H1 (cell line): ENCODE measurements at places on chromosomes 1 and 21.

- H3K36me3 ChIP-seq = no peaks in the 10 kb centered on the region
- H3K27me3 ChIP-seq = no peaks in the 10 kb centered on the region
- H3K27ac ChIP-seq = no peak overlapping the region
- H3K4me3 ChIP-seq = no peak overlapping the region
- no peak for DNase-seq
Measured at GRCh38 chr1:24481843-24482610, 20.6 kb upstream of the RCAN3 start.

DNA sequence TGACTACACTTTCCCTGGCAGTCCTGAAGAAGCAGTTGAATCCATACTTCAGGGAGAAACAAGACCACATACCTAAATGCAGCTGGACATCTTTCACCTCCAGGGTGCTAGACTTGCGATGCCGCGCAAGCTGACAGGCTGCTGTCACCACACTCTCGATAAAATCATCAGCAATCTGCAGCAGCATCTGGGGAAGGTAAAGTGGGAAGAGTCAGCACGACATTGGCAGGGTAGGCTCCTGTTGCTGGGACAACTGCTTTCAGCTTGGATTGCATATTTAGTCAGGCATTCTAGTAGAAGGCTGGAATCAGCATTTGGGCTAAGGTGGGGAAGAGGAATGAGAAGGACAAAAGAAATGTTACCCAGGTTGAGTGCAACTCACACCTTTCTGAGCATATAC lies 21.1 kb downstream of the RAB42 start:
- DNase-seq = no peak
- H3K27ac ChIP-seq = no peak overlapping the region
- peaks cover 5% of the 10 kb centered on the region for H3K36me3 ChIP-seq
- H3K27me3 ChIP-seq = no peaks in the 10 kb centered on the region

DNA sequence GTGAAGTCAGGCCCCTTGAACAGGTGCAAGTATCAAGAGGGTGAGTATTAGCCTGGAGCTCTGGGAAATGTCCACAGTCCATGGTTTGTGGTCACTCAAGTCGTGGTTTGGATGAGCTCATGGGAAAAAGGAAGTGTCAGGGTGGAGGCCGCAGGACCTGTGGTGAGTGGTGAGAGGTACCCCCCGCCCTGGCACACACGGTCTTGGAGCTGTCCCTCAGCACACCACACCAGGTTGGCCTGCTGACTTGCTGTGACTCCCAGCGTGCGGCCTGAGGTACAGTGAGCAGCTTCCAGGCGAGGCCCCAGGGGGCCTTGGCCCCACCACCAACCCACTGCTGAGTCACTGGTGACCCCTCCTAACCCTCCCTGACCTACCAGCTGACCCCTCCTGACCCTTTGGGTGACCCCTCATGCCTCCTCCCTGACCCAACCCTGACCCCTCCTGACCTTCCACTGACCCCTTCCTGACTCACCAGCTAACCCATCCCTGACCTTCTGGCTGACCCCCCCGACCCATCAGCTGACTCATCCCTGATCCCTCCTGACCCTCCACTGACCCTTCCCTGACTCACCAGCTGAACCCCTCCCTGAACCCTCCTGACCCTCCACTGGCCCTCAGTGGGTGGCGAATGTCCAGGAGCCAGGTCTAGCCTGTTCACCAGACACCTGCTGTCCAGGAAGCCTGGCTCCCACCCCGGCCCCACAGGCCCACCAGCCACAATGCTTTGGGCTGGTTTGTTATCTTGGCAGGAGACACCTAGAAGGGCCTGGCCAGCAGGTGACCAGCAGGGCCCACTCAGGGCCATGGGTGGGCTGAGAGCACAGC lies 34.8 kb upstream of the RNF187 start:
- peaks cover 15% of the 10 kb centered on the region for H3K27me3 ChIP-seq
- 0 out of 2 replicates have a peak, but pooled peaks cover 2% of the 10 kb centered on the region for H3K4me1 ChIP-seq
- no peaks in the 10 kb centered on the region for H3K36me3 ChIP-seq
- no peak overlapping the region for H3K4me3 ChIP-seq
- DNase-seq = no peak

GRCh38 chr1:67892476-67893125 lies 59.3 kb upstream of the GNG12 start:
- H3K27me3 ChIP-seq = no peaks in the 10 kb centered on the region
- peaks cover 12% of the 10 kb centered on the region for H3K4me1 ChIP-seq
- H3K36me3 ChIP-seq = no peaks in the 10 kb centered on the region
- H3K4me3 ChIP-seq = no peak overlapping the region

- no peak overlapping the region for H3K4me3 ChIP-seq
- peak; percentile 96 for DNase-seq
Measured at GRCh38 chr1:167059045-167059808, 30.9 kb downstream of the GPA33 start.

- H3K27ac ChIP-seq = no peak overlapping the region
- no peaks in the 10 kb centered on the region for H3K36me3 ChIP-seq
- no peak for DNase-seq
- H3K4me3 ChIP-seq = no peak overlapping the region
Measured at GRCh38 chr21:15743593-15743992, 13.8 kb downstream of the USP25 start.

GRCh38 chr1:113540335-113540734 lies 150.0 kb downstream of the MAGI3 start:
- no peak overlapping the region for H3K27ac ChIP-seq
- H3K36me3 ChIP-seq = no peaks in the 10 kb centered on the region
- no peak for DNase-seq

- H3K27ac ChIP-seq = no peak overlapping the region
- peaks cover 5% of the 10 kb centered on the region for H3K4me1 ChIP-seq
- no peaks in the 10 kb centered on the region for H3K36me3 ChIP-seq
- no peaks in the 10 kb centered on the region for H3K27me3 ChIP-seq
- no peak overlapping the region for H3K4me3 ChIP-seq
Measured at GRCh38 chr21:33042812-33043211, 17.1 kb downstream of the OLIG2 start.

- no peak for DNase-seq
- no peak overlapping the region for H3K27ac ChIP-seq
- H3K4me1 ChIP-seq = no peaks in the 10 kb centered on the region
- no peaks in the 10 kb centered on the region for H3K27me3 ChIP-seq
- H3K36me3 ChIP-seq = peaks cover 39% of the 10 kb centered on the region
Measured at GRCh38 chr1:64137412-64137803, 66.0 kb upstream of the UBE2U start.

- no peak overlapping the region for H3K27ac ChIP-seq
- no peaks in the 10 kb centered on the region for H3K36me3 ChIP-seq
- DNase-seq = no peak
Measured at GRCh38 chr1:55825461-55825860, 610.3 kb upstream of the USP24 start.

GRCh38 chr1:41917835-41918449 lies 780 bp downstream of the HIVEP3 start:
- H3K27me3 ChIP-seq = peaks cover 31% of the 10 kb centered on the region
- H3K27ac ChIP-seq = no peak overlapping the region
- DNase-seq = peak; percentile 73
- no peaks in the 10 kb centered on the region for H3K36me3 ChIP-seq

GRCh38 chr1:202665417-202665816 lies 44.8 kb downstream of the SYT2 start:
- no peak overlapping the region for H3K4me3 ChIP-seq
- no peaks in the 10 kb centered on the region for H3K4me1 ChIP-seq
- H3K27me3 ChIP-seq = no peaks in the 10 kb centered on the region

DNA sequence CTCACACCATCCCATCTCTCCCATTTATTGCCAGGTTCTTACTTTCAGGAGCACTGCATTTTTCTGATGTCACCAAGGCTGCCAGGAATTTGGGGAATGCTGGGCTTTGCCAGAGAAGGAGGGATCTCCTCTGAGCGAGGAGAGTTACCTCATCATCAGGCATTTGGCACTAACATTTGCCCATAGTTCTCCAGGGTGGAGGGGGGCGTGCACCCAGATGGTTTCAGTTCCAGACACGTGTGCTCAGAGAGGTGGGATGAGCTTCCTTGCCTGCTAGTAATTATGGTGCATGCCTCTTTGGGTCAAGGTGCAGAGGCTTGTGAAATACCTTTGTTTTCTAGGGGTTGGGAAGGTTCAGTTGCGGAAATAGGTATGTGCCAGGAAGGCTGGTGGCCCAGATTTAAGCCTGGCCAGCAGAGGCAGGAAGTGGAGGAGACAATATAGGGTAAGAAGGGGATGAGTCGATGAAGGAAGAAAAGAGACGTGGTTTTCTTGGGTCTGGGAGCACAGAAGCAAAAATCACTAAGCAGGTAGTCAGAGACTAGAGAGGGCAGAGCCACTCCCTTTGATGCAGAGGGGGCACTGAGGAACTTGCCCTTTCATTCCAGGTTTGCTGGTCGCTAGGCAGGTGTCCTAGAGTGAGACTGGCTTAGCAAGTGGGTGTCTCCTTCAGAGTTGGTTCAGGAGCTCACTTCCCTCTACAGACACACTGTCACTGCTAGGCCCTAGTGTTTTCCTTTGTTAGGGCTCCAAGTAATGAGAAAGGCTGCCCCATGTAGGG lies 7.2 kb downstream of the TUFT1 start:
- no peak for DNase-seq
- H3K27me3 ChIP-seq = no peaks in the 10 kb centered on the region
- H3K4me3 ChIP-seq = no peak overlapping the region
- peaks cover 5% of the 10 kb centered on the region for H3K4me1 ChIP-seq
- H3K36me3 ChIP-seq = no peaks in the 10 kb centered on the region

DNA sequence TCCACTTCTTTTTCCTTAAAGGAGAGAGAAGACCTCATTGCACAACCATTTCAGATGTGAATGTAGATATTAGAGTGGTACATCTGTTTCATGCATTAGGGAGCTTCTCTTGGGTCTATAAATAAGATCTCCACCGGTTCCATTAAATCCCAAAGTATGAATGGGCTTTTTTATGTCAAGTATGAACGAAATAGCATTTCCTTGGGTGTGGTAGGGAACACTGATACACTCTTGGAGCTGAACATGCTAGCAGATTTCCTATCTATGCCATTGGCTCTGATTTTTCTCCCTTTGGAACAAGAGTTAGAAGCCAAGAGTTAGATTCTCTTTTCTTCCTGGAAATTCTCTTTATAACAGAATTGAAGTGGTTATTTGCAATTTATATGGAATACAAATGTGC lies 245.6 kb upstream of the ADAMTS5 start:
- H3K4me3 ChIP-seq = no peak overlapping the region
- H3K27me3 ChIP-seq = no peaks in the 10 kb centered on the region
- no peak for DNase-seq
- no peaks in the 10 kb centered on the region for H3K4me1 ChIP-seq
- H3K27ac ChIP-seq = no peak overlapping the region
- H3K36me3 ChIP-seq = no peaks in the 10 kb centered on the region

DNA sequence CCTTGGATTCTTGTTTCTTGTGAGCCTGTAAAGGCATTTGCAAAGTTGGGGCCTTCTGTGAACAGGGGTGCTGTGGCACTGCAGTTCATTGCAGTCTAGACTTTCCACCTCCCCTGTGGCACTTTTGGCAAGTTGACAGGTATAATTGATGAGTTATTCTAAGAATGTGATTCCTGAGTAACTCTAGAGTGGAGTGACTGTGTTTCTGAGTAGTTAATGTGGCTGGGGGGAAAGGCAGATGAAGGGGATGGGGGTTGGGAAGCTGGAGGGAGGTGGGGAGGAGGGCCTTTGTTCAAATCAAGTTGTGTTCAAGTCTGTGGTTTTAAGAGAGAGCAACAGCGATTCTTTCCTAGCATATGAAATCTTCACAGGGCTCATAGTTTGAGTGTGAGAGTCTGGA lies 32.9 kb downstream of the PBX1 start:
- no peaks in the 10 kb centered on the region for H3K36me3 ChIP-seq
- peak overlapping the region; percentile 37; the same call in 1 of the 2 replicates for H3K27ac ChIP-seq
- no peaks in the 10 kb centered on the region for H3K27me3 ChIP-seq
- no peak for DNase-seq
- no peak overlapping the region; the same call in 1 of the 2 replicates for H3K4me3 ChIP-seq

GRCh38 chr1:2980849-2981248 lies 40.4 kb upstream of the ACTRT2 start:
- H3K27me3 ChIP-seq = no peaks in the 10 kb centered on the region
- H3K36me3 ChIP-seq = no peaks in the 10 kb centered on the region
- no peak overlapping the region for H3K4me3 ChIP-seq
- no peaks in the 10 kb centered on the region for H3K4me1 ChIP-seq
- DNase-seq = no peak
- H3K27ac ChIP-seq = no peak overlapping the region

- H3K36me3 ChIP-seq = no peaks in the 10 kb centered on the region
- no peak for DNase-seq
- no peak overlapping the region for H3K4me3 ChIP-seq
- H3K27me3 ChIP-seq = no peaks in the 10 kb centered on the region; the same call in 1 of the 2 replicates
- H3K4me1 ChIP-seq = peaks cover 6% of the 10 kb centered on the region; the same call in 1 of the 2 replicates
Measured at GRCh38 chr1:246065592-246065991, 441.5 kb downstream of the SMYD3 start.
